ENCODE measurements at places on chromosomes 3 and 15.

GRCh38 chr3:84830476-84830875 is 128.3 kb upstream of the CADM2 start:
- no peak for DNase-seq

- no peak for DNase-seq
Observed at GRCh38 chr15:78616506-78616905, 4.3 kb downstream of the CHRNA3 start.

GRCh38 chr3:125381743-125382142 is 6.6 kb upstream of the ZNF148 start:
- no peak for DNase-seq

- no peak for DNase-seq
Observed at GRCh38 chr15:62464705-62465104, 299.6 kb upstream of the C2CD4B start.
